ENCODE measurements at places on chromosomes 12 and 14. TPM values are rescaled to one million over a fixed set of nuclear protein-coding genes. Genes with fewer than 3 reads are reported as not detected.

GRCh38 chr12:44184499-44185206 lies 348.8 kb downstream of the TMEM117 start:
- no peak for DNase-seq

DNA sequence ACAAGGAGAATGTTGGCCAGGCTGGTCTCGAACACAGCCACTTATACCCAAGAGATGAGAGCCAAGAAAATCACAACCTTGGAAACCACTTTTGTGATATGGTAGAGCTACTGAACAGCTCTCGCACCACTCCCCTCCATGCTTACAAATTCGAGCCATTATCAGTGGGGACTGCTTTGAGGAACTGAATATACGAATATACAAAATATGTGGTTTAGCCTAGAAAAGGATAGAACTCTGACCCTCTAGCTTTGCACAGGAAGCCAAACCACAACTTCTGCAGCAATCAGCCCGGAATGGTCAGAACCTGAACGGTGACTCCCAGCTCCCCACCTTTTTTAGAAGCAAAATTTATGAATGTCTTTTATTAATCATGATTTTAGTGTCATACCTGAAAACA lies 129.8 kb upstream of the TMEM132C start:
- DNase-seq: no peak

DNA sequence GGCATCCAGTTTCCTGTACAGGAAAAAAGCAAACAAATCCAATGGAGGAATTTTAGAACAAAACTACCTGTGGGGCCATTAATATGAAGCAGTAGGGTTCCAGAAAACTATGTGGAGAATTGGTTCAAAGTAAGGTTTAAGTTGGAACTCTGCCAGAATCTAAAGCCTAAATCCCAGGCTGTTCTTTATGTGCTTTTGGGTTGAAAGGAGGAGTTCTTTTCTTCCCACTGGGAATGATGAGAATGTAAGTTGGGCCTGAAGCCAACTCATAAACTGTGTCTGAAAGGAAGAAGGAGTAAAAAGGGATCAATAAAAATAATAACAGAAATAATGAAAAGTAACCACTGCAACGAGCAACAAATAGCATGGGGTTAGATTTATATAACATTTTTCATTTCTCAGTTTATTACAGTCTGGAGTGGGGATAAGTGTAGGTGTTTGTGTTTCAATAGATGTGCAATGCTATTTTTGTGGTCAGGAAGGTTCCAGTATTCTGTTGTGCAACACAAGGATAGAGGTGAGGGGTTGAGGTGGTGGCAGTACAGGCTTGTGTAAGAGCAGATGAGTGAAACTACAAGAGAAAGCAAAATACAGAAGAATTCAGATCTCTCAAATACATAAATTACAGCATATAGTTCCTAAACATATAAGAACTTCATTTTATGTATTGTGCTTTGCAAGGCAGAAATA lies 373.6 kb downstream of the EMP1 start:
- no peak for DNase-seq

DNA sequence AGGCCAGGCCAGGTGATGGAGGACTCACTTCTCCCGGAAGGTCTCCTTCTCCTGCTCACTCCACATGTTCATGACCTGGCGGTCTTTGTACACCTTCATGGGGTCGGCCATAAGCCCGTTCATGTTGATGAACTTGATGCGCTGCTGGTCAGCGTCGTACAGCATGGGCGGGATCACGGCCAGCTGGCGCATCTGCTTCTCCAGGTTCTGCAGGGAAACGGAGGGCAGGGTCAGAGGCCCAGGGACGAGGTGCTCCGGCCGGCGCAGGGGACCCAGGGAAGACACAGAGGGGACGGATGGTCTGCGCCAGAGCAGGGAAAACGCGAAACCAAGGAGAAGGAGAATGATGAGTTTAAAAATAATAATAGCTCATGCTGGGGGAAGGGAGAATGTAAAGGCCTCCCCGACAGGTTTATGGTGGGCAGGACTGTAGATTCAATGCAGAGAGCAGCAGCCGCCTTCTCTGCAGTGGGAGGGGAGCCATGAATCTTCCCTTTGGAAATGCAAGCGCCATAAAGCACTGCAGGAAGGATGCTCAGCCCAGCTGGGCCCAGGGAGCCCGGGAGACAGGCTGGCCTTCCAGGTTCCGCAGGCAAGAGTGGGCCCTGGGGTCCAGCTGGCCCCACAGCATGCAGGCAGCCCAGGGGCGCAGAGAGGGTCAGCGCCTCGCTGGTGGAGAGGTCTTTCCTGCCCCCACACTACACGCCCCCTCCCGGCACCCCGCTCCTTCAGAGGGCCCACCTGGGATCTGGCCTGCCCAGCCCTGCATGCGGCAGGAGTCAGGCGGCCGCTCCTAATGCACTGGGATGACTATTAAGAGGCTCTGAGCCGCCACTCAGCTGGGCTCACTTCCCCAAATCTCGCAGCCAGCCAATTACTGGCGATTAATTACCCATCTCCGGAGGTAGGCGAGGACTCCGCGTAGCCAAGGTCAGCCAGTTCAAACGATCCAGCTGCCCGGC lies 132.0 kb downstream of the RFLNA start:
- DNase-seq: no peak

DNA sequence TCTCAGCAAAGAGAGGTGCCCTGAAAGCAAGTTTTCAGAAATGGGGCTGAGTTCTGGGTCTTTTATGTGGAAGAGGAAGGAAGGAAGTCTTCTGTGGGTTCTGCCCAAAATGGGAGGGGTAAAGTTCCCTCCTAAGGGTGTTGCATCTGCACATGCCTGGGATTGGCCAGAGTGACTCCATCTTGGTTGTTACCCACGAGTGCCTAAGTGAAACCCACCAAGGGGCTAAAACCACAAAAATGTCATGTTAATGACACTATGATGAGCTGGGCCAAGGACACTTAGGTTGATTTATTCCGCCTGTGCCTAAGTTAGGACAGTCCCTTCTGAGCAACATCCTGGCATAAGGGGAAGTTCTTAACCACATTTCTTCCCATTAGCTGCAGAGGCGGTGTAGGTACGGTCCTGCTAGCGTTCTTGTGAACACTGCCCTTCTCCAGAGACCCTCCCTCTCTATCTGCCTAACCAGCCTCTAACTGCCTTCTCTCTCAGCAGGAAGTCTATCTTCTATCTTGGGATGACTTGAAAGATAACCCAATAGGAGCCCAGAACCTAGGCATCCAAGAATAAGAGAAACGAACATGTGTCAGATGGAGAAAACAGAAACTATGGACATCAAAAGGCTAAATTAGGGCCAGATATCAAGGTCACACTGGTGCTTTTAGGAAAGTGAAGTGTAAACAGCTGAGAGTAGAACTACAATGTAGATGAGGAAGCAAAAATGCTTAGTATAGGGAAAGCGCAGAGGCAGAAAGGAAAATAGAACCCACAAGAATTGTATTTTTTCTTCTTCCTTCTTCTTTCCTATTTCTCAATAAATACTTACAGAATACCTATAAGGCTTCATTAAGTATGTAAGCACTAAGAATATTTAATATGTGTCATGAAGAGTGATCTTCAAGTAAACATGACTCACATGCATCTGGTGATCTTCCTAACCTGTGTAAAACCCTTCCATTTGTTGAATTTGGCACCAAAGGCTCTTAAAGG lies 104.2 kb upstream of the AMN1 start:
- no peak for DNase-seq

GRCh38 chr14:105527826-105528585 lies 1.6 kb downstream of the TMEM121 start:
- DNase-seq: peak; percentile 81

- no peak for DNase-seq
Measured at GRCh38 chr12:112346194-112346593, 36.0 kb downstream of the HECTD4 start.

DNA sequence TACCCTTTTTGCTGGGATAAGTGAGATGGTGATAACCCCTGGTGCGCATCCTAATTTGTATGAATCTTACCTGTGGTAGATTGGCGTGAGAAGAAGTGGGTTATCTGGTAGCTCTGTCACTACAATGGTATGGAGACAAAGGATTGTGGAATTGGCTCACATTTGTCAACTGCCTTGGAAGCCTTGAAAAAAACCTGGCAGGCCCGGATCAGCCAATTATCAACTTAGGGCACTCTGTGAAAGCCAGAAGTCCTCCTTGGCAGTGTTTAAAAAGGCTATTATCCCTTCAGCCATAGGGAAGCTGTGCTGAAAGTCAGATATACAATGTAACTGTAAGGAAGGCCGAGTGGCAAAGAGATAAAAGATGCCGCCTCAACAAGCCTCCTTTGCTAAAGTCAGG lies 56.5 kb downstream of the WASHC3 start:
- no peak for DNase-seq

GRCh38 chr14:96146131-96146771 lies 58.4 kb upstream of the BDKRB2 start:
- no peak for DNase-seq

DNA sequence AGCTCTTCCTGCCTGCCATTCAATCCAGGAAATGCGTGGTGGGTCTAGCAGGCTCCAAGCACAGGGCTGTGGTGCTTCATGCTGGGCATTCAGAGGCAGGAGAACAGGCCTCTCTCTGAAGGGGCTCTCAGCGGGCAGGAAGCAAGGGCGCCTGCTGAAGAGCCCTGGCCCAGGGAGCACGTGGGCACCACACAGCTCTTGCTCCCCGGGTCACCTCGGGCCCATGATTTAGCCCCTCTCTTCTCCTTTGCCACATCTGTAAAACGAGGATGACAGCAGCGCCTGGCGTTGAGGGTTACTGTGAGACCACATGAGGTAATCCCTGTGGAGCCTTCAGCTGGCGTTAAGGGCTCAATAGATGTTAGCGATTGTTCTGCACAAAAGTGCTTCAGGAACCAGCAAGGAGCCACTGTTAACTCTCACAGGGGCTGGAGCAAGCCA lies 37.6 kb upstream of the SPTLC2 start:
- no peak for DNase-seq

DNA sequence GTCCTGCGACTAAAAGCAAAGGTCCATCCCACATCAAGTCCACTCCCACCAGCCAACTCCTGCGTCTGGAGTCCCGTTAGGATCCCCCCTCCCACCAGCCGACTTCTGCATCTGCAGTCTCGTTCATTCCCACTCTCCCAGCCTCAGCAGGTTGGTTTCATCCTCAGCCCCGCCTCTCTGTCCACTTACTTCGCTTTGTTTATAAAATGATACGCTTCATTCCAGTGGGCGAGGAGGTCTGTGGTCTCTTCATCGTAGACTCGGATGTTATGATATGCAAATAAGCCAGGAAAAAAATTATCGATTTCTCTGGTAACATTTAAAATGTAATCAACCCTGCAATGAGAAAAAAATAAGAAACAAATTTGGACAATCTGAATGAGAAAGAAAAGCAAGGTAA lies 56.8 kb downstream of the SSH1 start:
- no peak for DNase-seq

GRCh38 chr12:110157539-110157938 lies 33.4 kb downstream of the IFT81 start:
- DNase-seq: no peak

- peak; percentile 54 for DNase-seq
Measured at GRCh38 chr12:8078398-8078797, 3.7 kb upstream of the NECAP1 start.

DNA sequence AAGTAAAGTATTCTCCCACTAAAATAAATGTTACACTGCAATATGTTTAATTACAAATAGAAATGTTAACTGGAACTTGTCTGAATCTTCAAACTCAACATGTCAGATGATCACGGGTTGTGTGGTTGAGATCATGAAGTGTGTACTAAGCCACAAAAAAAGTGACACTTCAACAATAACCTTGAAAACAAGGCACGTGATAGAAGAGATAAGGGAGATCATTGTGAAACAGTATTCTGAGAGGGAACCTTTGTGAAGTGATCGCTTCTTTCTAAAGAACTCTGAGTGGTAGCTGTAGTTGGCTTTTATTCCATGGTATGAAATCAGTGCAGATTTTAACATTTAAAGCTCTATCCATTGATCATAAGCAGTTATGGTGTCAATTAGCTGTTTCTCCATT lies 60.0 kb downstream of the LIN52 start:
- DNase-seq: no peak

DNA sequence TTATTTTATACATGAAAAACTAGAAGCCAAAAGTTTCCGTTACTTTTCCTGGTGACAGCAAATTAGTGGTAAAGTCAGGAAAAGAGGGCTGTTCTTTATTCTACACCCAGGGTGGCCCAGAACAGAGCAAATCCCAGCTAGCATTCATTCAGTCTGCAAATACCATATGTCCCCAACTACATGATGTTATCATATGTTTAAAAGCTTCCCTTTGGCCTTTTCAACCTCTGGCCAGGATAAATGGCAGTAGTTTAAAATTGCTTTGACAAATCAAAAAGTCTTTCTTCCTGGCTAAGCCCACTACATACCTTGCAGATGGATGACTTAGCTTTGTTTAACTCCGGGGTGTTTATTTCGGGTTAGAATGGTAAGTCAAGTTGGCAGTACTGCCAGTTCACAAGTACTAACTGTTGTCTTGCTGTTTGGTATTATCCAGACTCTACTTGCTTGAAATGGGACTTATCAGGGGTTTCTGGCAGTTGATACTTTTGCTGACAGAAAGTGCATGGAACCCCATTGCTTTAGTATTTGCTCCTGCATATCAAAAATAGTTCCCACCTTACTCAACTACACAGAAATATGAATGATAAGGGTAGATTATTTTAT lies 69.7 kb downstream of the PKP2 start:
- DNase-seq: no peak

GRCh38 chr12:2825132-2825531 lies 9.7 kb downstream of the NRIP2 start:
- no peak for DNase-seq

GRCh38 chr12:87809916-87810315 lies 219.3 kb downstream of the C12orf50 start:
- no peak for DNase-seq

- DNase-seq: no peak
Measured at GRCh38 chr12:77814386-77814785, 16.3 kb upstream of the NAV3 start.

GRCh38 chr12:100460702-100461101 lies 13.0 kb upstream of the NR1H4 start:
- DNase-seq: no peak

MANSC4 gene
- not detected for total RNA-seq

MDGA2 gene
- 0.34 TPM for total RNA-seq

PIGH gene
- 64.6 TPM for total RNA-seq

RPGRIP1 gene
- total RNA-seq: not detected

PRPH gene
- 2.3 TPM for total RNA-seq

MAX gene
- 34.3 TPM for total RNA-seq

BORCS5 gene
- total RNA-seq: 8.5 TPM

LGR5 gene
- total RNA-seq: 3.4 TPM

NDUFA9 gene
- total RNA-seq: 90.4 TPM
